ENCODE measurements at places on chromosomes 1 and 21.

GRCh38 chr1:214980921-214981320 is 101.6 kb upstream of the KCNK2 start:
- DNase-seq: no peak

- DNase-seq: no peak
Observed at GRCh38 chr1:170310951-170311350, 165.2 kb downstream of the NTMT2 start.

DNA sequence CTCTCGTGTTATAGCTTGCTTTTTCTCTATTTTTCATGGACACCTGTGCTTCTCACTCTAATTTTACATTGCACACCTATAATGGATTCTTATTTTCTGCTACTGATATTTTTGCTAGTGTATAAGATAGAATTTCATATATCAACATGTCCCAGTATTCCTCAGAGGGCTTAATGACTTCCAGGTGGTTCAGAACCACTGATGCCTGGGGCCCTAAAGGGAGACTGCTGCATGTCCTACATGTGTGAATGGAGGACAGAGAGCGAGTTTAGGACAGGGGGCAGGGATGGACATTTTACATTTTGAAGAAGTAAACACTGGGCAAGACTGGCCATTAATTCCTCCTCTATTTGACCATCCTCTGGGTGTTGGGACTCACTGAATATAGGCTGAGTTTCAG is 100.6 kb downstream of the DISC1 start:
- no peak for DNase-seq

DNA sequence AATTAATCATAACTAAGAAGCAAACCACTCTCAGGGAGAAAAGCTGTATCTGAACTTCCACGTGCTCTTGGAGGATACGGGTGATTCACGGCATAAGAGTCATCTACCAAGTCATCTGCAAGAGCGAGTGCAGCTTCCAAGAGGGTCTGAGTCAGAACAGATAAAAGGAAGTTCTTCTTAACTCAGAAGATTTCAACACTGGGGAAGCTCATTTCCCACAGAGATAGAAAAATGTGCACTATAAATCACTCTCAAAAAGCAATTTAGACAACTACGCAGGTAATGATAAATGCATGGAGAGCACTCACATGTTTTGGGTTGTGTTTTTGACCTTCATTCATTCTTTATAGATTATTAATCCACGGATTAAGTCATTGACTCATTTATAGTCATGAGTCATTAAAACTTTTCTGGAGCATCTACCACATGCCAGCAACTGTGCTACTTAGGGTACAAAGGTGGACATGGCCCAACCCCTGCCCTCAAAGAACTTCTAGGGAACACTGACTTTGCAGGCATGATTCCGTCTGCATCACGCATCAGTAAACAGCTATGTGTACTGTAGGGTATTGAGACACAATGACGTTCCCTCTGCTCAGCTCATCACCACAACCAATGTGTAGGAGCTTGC is 20.8 kb downstream of the KCNJ15 start:
- DNase-seq: no peak

GRCh38 chr1:201537891-201538611 is 876 bp upstream of the NAV1 start:
- DNase-seq: no peak

GRCh38 chr1:173342736-173343135 is 134.4 kb upstream of the PRDX6 start:
- no peak for DNase-seq

DNA sequence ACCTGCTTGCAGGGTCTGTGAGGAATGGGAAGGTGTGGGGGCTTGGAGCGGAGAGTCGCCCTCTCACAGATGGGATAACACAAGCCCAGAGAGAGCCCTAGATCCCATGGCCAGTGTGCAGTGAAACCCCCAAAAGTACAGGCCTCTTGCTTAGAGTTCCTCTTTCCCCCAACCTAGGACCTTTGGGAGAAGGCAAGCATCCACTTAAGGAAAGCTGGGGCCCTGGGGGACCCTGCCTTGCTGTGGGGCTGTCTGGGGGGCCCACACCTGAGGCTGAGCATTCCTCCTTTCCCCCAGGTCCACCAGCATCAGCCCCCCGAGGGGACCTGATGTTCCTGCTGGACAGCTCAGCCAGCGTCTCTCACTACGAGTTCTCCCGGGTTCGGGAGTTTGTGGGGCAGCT is 1.1 kb downstream of the VWA1 start:
- no peak for DNase-seq

DNA sequence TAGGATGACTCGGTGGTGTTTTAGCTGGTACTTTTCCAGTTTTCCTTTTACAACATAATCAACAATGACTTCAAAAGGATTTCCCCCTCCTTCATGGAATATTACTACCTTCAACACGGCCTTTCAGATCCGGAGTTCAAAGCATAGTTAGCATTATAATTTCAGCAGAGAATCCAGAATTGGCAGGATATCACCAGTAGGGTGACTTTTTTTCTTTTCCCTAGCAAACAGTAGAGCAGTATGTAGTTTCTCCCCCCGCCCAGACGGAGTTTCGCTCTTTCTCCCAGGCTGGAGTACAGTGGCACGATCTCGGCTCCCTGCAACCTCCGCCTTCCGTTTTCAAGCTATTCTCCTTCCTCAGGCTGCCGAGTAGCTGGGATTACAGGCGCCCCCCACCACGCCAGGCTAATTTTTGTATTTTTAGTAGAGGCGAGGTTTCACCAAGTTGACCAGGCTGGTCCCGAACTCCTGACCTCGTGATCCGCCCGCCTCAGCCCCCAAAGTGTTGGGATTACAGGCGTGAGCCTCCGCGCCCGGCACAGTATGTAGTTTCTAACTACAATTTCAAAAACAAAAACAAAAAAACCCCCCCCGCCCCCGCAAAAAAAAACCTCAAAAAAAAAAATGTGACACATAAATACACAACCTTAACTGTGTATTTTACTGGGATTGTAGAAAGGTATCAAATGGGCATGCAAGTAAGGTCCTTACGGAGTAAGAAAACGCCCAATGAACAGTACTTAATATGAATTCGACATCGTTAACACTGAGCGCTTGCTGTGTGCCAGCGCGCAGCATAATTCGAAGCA is 1.5 kb upstream of the COX20 start:
- no peak for DNase-seq

GRCh38 chr1:207965392-207966387 is 54.8 kb upstream of the CD34 start:
- no peak for DNase-seq

DNA sequence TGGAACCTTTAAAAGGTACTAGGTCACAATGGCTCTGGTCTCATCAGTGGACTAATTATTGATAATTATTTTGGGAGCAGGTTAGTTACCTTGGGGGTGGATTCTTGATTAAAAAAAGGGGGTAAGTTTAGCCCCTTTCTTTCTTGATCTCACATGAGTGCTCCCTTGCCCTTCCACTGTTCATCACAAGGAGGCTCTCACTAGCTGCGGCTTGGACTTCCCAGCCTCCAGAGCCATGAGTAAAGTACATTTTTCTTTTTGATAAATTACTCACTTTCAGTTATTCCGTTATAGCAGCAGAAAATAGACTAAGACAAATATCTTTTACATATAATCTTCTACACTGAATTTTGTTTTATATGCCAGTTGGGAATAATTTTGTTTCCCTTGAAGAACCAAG is 254.8 kb upstream of the DEPDC1 start:
- no peak for DNase-seq

DNA sequence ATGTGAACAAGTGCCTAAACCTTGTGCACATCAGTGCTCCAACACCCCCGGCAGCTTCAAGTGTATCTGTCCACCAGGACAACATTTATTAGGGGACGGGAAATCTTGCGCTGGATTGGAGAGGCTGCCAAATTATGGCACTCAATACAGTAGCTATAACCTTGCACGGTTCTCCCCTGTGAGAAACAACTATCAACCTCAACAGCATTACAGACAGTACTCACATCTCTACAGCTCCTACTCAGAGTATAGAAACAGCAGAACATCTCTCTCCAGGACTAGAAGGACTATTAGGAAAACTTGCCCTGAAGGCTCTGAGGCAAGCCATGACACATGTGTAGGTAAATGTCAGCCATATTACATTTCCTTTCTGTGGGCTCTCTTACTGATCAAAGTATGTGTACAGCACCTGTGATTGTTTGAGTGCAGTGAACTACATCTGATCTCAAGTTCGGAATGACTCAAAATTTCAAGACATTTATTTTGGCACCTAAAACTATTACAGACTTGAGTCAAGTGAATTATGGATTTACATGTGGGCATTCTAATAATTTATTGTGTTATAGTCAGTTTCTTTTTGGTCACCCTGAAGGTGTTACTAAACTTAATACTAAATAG is 196.5 kb downstream of the TPR start:
- no peak for DNase-seq

GRCh38 chr1:205310976-205311704 is 10.4 kb downstream of the NUAK2 start:
- DNase-seq: no peak

- no peak for DNase-seq
Observed at GRCh38 chr1:239819096-239819495, 272.6 kb upstream of the FMN2 start.

DNA sequence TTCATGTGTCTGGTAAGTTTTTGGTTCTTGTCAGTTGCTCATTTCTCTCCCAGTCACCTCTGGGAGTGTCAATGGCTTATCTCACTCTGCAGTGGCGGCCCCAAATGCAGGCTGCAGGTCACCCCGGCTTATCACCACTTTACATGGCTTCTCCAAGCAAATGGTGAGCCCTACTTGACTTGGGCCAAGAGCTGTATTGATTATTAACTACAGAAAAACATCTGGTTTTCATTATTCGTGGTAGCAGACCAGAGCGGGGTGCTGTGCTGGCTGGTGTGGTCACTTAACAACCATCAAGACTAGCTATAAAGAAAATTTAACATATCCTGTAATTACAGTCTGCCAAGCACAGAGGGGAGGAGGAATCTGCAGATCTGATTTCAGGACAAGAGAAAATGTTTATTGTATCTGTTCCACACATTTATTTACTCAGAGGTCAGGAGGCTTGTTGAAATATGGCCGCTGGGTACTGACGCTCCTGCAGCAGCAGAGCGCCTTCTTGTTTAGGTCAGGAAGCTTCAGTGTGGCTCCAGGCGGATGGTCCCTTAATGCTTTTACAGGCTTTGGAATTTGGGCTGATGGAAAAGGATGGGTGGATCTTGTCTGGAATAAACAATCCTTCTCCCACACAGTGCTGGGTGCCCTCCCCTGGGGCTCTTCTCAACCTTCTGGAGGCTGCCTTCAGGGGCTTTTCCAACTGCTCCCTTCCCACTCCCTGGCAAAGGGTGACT is 87.8 kb downstream of the HLX start:
- no peak for DNase-seq

DNA sequence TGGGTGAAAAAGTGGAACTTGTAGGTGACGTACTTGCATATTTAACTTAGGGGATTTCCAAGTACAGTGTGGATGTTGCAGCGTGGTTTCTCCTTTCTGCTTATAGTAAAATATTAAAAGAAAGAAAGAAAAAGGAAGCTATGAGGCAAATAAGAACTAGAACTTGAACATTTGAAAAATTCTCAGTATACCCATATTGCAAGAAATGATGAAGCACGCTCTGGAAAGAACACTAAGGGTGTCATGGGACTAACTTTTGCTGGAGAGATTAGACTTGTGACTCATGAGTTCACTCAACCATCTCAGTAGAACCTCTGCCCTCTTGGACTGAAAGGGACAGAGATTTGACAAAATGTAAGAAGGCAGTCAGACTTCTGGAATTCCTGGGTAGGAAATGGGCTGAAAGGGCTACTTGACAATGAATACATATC is 704.5 kb upstream of the ADGRL4 start:
- DNase-seq: no peak

DNA sequence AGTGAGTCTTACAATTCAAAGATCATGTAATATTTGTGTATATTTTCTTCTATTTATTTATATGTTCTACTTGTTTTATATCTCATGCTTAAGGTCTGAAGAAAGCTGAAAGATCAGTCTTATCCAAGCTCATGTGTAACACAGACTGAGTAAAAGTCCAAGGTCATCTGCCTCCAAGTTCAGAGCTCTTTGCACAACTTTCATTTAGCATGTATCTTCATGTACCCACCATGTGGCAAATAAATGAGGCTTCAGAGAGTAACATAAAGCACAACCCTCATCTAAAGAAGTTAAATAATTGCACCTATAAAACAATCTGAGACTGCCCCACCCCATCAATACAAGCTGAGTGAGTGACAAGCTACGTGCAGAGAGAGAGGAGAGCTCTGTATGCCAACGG is 38.5 kb upstream of the PRDX6 start:
- no peak for DNase-seq

GRCh38 chr1:240607006-240607405 is 4.9 kb downstream of the GREM2 start:
- DNase-seq: no peak

GRCh38 chr1:27203946-27204345 is 30.5 kb upstream of the WDTC1 start:
- DNase-seq: no peak

DNA sequence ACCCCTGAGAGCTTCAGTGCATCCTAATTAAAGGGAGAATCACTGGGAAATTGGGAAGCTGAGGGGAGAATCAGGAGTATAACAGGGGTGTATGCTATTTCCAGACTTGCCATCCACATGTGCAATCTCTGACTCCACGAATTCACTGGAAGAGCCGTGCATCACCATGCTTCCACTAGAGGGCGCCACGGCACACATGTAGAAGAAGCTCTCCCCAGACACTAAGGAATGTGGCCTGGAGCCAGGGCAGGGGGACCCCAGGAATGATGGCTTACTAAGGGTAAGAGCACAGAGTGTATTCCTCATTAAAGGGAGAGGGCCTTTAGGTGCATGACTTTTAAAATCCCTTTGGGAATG is 81.5 kb downstream of the ABCA4 start:
- DNase-seq: peak; percentile 31

DNA sequence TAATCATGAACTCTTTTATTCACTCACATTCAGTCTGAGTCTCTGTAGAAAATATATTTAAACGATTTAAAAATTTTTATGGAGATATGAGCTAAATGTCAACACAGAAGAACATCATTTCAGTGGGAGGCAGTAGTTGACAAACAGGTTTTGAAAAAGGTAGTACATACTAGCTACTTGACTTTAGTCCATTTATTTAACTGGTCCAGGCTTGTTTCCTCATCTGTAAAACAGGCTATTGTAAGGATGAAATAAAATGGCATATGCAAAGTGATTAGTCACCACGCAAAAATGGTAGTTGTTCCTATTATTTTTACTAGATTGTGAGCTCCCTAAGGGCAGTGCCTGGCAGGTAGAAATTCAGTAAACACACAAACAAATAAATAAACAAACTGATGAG is 75.2 kb downstream of the NTPCR start:
- DNase-seq: no peak

Measured in stimulated activated CD8-positive, alpha-beta memory T cell treated with anti-CD3 and anti-CD28 coated beads, Interleukin-2, amount 100 ng/mL, for 1 hour (primary cell).